ENCODE measurements at places on chromosomes 5 and 9.

DNA sequence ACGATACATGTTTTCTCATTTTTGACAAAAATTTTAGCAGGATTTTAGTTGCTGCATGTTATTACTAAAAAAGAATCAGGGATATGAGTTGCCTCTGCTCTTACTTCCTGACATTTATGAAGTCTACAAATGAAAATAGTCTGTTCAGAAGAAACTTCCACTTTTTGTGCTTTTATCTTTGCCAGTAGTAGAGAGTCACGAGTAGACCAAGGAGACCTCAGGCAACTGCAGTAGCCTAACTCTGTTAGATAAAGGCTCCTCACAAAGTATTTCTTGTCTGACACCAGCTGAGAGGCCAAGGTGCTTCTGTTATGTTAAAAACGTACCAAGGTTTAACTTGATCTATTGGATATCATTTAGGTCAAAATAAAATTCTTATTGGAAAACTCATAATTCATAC, 333.9 kb downstream of the NR2F1-AS1 start:
- no peak for DNase-seq

GRCh38 chr9:17578911-17579793, at the start of gene SH3GL2:
Gene SH3GL2, plus strand, starts transcription at chr9:17579066.
- DNase-seq, result peak; percentile 77

DNA sequence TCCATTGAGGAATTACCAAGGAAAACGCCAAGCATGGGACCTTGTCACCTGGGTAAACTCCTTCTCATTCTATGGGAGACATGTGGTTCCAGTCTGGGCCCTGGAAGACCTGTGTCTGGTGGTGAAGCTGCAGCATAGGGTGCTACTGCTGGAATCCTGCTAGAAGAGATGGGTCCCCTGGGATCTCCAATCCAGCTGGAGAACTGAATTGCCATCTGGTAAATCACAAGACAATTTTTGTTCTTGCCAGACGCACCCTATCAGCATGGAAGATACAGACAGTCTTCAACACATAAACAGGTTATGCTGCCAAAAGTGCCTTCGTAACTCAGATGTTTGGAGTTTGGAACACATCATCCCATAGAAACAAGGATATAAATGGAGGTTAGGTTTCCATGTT, 424.0 kb upstream of the BRINP1 start:
- no peak for DNase-seq

- DNase-seq, result no peak
These were observed 853.3 kb downstream of the MAT2B start for GRCh38 chr5:164358531-164359259.

GRCh38 chr5:84685121-84685894, 300.6 kb upstream of the EDIL3 start:
- no peak for DNase-seq

GRCh38 chr5:113274836-113275414, 159.9 kb downstream of the TSSK1B start:
- DNase-seq, result peak; percentile 19

DNA sequence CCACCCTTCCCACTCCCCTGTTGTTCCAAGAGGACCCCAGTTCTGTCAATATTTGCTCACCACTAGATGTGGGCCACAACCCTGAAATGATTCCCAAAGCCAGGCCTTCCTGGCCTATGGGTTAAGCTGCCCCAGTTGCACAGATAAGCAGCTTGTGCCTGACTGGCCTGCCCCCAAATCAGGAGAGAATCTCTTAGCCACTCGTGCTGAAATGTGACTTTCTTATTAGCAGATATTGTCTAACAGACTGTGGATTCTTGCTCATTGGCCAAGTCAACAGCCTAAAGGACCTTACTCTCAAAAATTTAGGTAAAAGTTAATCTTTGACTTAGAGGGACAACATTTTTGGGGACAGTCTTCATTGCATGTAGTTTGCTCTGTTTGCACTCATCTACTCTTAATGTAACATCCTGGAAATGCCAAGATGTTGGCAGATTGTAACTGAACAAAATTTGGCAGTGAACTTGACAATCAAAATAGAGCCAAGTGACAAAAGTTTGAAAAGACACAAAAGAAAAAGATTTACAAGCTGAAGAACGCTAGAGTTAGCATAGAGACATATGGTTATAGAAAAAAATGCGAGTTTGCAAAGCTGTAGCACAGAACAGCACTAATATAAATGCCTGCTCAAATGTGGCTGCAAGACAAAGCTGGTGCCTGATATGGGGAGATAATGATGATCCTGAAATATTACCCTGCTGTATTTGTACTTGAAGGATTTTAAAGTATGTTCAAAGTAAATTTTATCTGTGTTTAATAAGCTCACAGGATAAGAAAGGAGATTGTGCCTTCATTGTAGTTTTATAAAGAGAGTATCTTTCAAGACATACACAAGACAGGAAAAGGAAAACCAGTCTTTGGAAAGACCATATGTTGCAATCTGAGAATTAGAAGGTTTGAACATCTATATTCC, 29.0 kb upstream of the FSD1L start:
- DNase-seq, result no peak

DNA sequence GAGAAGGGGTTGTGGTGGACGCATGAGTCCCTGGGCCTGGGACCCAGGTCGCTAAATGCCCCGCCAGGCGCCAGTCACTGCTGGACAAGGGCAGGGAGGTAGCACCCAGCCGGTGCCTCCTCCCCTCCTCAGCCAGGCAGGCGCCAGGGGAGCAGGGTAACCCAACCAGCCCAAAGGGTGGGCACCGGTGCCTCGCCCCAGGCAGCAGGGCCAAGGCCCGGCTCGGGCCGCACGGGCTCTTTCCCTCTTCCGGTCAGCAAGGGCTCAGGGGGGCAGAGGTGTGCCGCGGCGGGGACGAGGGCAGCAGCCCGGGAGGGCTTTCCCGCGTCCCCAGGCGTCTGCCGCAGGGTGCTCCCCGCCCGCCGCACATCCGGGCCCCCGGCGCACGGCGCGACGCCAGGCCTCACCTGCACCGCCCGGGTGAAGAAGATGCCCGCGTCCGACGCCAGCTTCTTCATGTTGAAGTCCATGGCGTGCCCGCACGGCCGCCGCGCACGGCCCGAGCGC, 393 bp downstream of the SH3GLB2 start:
- DNase-seq, result peak; percentile 82

- no peak for DNase-seq
These were observed 111.7 kb downstream of the EDIL3 start for GRCh38 chr5:84272771-84273516.

DNA sequence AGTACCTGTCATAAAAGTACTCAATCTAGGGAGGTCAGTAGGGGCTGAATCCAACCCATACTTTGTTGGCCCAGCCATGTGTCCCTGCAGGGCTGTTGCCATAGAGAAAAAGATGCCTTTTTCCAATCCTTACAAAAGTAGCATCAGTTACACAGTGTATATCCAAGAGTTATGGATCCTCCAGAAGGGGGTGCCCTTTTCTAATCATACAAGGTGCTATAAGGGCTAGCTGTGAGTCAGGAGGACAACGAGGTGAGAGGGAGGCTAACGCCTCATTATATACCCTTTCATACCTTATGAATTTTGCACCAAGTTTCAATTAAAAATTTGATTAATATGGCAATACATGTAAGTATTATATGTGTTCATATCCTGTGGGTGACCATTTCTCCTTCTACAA, 4.8 kb downstream of the KIAA0825 start:
- no peak for DNase-seq

DNA sequence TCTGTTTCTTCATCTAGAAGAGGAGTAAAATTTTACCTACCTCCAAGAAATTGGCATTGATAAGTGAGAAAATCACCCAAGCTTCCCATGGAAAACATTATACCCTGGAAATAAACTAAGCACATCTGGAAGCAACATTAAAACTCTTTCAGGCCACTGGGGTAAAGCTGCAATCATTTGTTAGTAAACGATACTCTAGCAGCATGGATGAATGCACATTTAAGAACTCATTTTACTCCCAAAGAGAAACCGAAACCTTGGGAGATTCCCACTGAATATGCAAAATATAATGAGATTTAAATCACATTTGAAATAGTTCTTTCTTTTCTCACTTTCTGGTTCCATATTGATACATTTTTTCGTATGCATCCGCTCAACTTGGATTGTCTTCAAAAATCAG, 467.5 kb downstream of the EFNA5 start:
- no peak for DNase-seq

DNA sequence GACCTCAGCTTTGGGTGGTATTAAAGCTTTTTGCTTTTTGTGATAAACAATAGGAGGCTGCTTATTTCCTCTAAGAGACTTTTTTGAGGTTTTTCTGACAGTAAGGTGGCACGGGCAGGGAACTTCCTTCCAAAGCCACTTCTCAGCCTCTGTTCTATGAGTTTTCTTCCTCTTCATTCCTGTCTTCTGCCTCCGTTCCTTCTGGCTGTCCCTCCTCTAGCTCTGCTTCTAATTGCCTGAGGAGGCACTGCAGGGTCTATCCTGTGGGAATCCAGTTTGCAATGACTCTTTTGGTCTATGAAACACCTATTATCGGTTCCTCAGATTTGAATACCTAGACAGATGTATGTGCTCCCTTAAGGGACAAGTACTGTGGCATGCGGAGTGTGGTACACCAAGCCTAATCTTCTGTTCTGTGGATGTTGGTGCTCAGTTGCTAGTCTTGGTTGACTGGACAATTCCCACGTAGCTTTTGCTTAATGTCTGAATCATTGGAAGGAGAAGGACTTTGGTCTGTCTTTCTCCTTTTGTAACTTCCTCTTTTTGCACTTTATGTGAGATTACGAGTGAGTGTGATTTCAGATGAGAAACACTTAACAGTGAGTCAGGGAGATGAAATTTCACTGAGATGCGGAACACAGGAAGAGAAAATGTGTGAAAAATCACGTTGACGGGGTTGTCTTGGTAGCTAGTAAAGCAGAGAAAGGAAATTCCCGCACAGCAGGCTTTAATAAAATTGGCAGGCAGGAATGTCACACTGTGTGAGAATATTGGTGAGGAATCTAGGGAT, 305.2 kb downstream of the EFNA5 start:
- no peak for DNase-seq

- DNase-seq, result no peak
These were observed 32.2 kb upstream of the ENHO start for GRCh38 chr9:34555002-34555348.

- DNase-seq, result no peak
These were observed 10.3 kb downstream of the WHRN start for GRCh38 chr9:114494776-114495569.

- DNase-seq, result no peak
These were observed 202.9 kb upstream of the IER5L start for GRCh38 chr9:129380961-129381401.

GRCh38 chr5:67997892-67998457, 217.6 kb upstream of the PIK3R1 start:
- no peak for DNase-seq

- DNase-seq, result no peak
These were observed 270.9 kb downstream of the CYLC2 start for GRCh38 chr9:103266064-103266463.

- DNase-seq, result no peak
These were observed 30.2 kb downstream of the GFM2 start for GRCh38 chr5:74736759-74737158.

All from right kidney (tissue), 9 donors.